ENCODE measurements at places on chromosomes 13 and 19. TPM values are rescaled to one million over a fixed set of nuclear protein-coding genes. Genes with fewer than 3 reads are reported as not detected.

The SYT3 gene
- 0.28 TPM for total RNA-seq

The F2RL3 gene
- total RNA-seq, result not detected

GRCh38 chr19:28359431-28360414 lies 853.2 kb downstream of the UQCRFS1 start:
- H3K27me3 ChIP-seq, result no peaks in the 10 kb centered on the region
- no peaks in the 10 kb centered on the region for H3K4me1 ChIP-seq

The BCL2L12 gene
- 26.6 TPM for total RNA-seq

- no peak overlapping the region for H3K27ac ChIP-seq
- no peak overlapping the region for H3K4me3 ChIP-seq
- DNase-seq, result no peak
These were observed 27.1 kb upstream of the DOCK9 start for GRCh38 chr13:99004978-99005377.

The CBARP gene
- total RNA-seq, result 7.6 TPM

- H3K27ac ChIP-seq, result no peak overlapping the region
- H3K4me1 ChIP-seq, result no peaks in the 10 kb centered on the region
- no peak for DNase-seq
- H3K27me3 ChIP-seq, result peaks cover 2% of the 10 kb centered on the region
These were observed 118.0 kb upstream of the ZNF536 start for GRCh38 chr19:30254158-30254557.

The ZSCAN4 gene
- not detected for total RNA-seq

GRCh38 chr19:30679153-30679702 lies 307.0 kb downstream of the ZNF536 start:
- no peaks in the 10 kb centered on the region for H3K36me3 ChIP-seq
- peaks cover 35% of the 10 kb centered on the region for H3K27me3 ChIP-seq
- no peak for DNase-seq

GRCh38 chr13:40172878-40173277 lies 493.6 kb downstream of the FOXO1 start:
- H3K4me3 ChIP-seq, result no peak overlapping the region
- no peak for DNase-seq
- H3K27ac ChIP-seq, result no peak overlapping the region
- H3K27me3 ChIP-seq, result no peaks in the 10 kb centered on the region
- H3K4me1 ChIP-seq, result peaks cover 5% of the 10 kb centered on the region
- no peaks in the 10 kb centered on the region for H3K36me3 ChIP-seq

DNA sequence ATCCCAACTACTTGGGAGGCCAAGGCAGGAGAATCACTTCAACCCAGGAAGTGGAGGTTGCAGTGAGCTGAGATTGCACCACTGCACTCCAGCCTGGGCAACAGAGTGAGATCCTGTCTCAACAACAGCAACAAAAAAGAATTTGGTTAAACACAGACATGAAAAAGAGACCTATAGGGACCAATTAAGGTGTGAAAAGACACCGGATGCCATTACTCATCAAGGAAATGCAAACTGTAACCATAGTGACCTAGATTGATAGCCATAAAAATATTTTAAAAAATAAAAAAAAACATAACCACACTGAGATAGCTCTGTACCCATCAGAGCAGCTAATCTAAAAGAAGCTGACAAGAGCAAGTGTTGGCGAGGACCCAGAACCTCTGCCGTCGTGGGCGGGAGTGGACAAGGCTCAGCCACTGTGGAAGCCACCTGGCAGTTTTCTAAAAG lies 37.1 kb upstream of the ISYNA1 start:
- peaks cover 43% of the 10 kb centered on the region for H3K4me1 ChIP-seq
- H3K36me3 ChIP-seq, result no peaks in the 10 kb centered on the region
- H3K4me3 ChIP-seq, result no peak overlapping the region
- H3K27me3 ChIP-seq, result no peaks in the 10 kb centered on the region
- H3K27ac ChIP-seq, result no peak overlapping the region

GRCh38 chr19:14059652-14060155 lies 2.2 kb downstream of the PALM3 start:
- H3K27ac ChIP-seq, result no peak overlapping the region
- H3K4me3 ChIP-seq, result no peak overlapping the region
- H3K27me3 ChIP-seq, result peaks cover 3% of the 10 kb centered on the region
- DNase-seq, result no peak

- no peaks in the 10 kb centered on the region for H3K36me3 ChIP-seq
- DNase-seq, result no peak
- no peak overlapping the region for H3K27ac ChIP-seq
- H3K4me1 ChIP-seq, result peaks cover 7% of the 10 kb centered on the region
These were observed 14.9 kb upstream of the ZBTB7A start for GRCh38 chr19:4081441-4082129.

The ANKRD24 gene
- 0.47 TPM for total RNA-seq

DNA sequence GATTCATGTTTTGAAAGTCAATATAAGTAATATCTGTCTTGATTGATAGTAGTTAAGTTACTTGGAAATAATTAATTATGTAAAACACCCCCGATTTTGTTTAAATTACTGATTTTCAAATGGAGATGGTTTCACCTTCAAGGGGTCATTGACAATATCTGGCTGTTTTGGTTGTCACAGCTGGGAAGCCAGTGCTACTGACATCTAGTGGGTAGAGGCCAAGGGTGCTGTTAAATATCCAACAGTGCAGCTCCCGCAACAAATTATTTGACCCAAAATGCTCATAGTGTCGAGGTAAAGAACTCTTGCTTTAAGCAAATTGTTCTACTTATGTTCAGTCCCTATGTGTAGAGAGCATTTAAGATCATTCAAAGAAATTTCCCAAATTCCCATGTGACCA lies 50.6 kb upstream of the PCDH20 start:
- H3K36me3 ChIP-seq, result no peaks in the 10 kb centered on the region
- H3K27me3 ChIP-seq, result peaks cover 5% of the 10 kb centered on the region
- no peak overlapping the region for H3K4me3 ChIP-seq
- H3K27ac ChIP-seq, result no peak overlapping the region
- DNase-seq, result no peak

The U2AF2 gene
- total RNA-seq, result 137 TPM

- H3K4me3 ChIP-seq, result peak overlapping the region; percentile 26
- H3K27ac ChIP-seq, result no peak overlapping the region
- H3K27me3 ChIP-seq, result no peaks in the 10 kb centered on the region
- peaks cover 23% of the 10 kb centered on the region for H3K4me1 ChIP-seq
- DNase-seq, result peak; percentile 94
These were observed 82.8 kb upstream of the MTIF3 start for GRCh38 chr13:27533155-27533643.

The ADAMTS10 gene
- 73.6 TPM for total RNA-seq

- H3K4me3 ChIP-seq, result no peak overlapping the region
- no peak for DNase-seq
- H3K4me1 ChIP-seq, result no peaks in the 10 kb centered on the region
These were observed 165.2 kb downstream of the URI1 start for GRCh38 chr19:30107251-30107650.

DNA sequence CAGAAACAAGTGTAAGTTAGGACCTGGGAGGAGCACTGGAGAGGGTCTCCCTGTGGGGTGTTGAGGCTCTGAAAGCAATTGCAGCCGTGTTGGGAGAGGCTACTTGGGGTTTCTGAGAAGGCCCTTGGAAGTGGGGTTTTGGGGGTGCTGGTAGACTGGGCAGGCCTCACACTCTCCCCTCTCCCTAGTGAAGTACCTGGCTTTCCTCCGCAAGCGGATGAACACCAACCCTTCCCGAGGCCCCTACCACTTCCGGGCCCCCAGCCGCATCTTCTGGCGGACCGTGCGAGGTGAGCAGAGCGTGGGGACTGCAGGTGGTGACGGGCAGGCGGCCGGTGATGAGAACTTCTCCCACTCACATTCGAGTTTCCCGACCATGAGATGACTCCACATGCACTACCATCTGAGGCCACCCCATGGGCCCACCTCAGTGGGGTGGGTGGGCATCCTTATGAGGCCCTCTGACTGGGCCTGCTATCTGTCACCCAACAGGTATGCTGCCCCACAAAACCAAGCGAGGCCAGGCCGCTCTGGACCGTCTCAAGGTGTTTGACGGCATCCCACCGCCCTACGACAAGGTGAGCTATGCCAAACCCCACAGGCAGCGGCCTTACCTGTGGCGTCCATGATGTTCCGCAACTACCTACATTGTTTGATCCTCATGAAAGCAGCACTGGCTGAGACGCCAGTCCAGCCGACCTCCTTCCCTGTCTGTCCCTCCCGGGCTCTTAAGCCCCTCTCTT lies 3.0 kb downstream of the RPL13A start:
- no peak for DNase-seq
- H3K36me3 ChIP-seq, result peaks cover 43% of the 10 kb centered on the region
- no peaks in the 10 kb centered on the region for H3K27me3 ChIP-seq

- H3K36me3 ChIP-seq, result no peaks in the 10 kb centered on the region
- no peaks in the 10 kb centered on the region for H3K4me1 ChIP-seq
- peak; percentile 75 for DNase-seq
- peaks cover 20% of the 10 kb centered on the region for H3K27me3 ChIP-seq
- no peak overlapping the region for H3K4me3 ChIP-seq
- H3K27ac ChIP-seq, result no peak overlapping the region
These were observed 54.1 kb upstream of the ADGRE1 start for GRCh38 chr19:6833166-6833790.

DNA sequence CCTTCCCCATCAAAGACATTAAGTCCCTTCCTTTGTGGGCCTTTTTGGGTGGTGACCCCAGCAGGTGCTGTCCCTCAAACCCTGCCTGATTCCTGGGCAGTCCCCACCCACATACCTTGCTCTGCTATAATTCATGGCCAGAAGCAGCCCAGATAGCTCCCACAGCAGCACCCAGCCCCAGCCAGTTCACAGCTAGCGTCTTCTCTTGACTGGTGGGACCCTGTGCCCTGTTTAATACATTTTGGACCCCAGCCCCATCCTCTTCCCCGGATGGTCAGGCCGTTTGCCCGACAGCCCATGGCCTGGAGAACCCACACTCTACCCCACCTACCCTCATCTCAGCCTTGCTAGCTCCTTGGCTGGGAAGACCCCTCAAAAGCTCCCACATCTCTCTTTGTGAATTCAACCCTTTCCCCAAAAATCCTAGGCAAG lies 2.1 kb downstream of the CCDC106 start:
- H3K27ac ChIP-seq, result peak overlapping the region; percentile 77
- no peak for DNase-seq
- peaks cover 43% of the 10 kb centered on the region for H3K4me1 ChIP-seq

The OSCAR gene
- total RNA-seq, result 0.48 TPM

The CDX2 gene
- total RNA-seq, result not detected

DNA sequence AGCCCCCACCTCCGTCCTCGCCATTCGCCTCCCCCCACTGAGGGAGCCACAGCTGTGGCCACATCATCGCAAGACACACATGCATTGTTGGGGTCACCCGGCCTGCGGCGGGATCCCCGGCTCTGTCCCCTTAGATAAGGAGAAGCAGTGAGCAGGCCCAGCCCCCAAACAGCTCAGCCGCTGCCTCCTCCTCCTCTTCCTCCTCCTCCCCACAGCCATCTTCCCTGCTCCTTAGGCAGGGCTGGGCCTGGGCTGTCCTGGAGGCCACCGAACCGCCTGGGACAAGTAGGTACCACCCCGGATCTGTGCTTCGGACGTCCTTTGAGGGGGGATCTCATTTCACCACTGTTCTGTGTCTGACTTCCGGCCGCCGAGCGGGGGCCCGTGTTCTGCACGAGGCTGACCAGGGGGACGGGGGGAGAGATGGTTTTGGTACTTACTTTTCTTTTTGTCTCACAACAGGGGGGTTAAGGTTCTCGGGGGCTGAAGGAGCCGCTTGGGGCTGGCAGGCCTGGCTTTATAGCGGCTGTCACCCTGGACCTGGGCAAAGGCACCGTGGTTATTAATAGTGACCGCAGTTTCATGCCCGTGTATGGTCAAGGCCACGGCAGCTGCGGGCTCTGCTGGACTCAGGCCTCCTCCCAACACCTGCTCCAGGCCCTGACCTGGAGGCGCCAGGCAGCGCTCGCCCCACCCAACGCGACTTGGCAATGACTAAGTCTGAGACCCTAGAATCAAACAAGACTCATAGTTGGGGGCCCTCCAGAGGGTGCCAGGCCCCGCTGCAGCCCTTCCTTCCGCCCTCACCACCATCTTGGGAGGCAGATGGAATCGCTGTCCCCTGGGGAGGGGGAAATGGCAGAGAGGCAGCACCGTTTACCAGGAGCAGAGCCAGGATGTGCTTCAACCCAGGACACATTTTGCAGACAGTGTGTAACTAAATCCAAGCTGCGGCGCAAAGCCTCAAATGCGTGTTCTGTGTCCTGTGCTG lies 18.3 kb downstream of the NMRK2 start:
- H3K4me3 ChIP-seq, result no peak overlapping the region
- no peaks in the 10 kb centered on the region for H3K36me3 ChIP-seq
- no peak for DNase-seq
- no peak overlapping the region for H3K27ac ChIP-seq
- no peaks in the 10 kb centered on the region for H3K27me3 ChIP-seq

The COQ8B gene
- 36.8 TPM for total RNA-seq

The CRLF1 gene
- total RNA-seq, result 15.3 TPM

DNA sequence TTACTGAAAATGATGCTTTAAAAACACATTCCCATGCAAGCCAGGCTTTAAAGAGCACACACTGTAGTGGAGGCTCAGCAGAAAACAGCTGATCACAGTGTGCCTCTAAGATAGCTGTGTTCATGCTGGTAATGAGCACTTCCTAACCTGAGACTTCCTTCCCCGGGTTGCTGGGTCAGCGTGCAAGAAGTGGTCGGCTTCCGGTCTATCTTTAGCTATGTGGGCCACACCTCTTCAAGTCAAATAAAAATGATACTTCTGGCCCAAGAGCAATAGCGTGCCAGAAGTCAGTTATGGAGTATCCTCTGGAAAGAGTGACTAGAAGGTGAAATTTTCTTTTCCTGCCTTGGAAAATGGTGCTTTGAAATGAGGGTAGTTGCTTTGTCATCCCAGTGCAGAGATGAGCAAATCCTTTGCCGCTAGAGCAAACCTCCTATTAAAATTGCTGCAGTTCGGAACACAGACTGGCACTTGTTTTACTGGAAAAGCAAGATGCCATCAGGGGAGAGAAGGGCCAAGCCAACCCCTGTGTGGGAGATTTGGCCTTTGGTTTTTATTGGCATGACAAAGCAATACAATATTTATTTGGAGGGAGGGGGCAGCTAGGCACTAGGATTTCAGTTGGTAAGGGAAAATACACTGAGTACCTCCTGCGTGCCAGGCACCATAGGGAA lies 64.2 kb downstream of the ARHGAP35 start:
- peaks cover 56% of the 10 kb centered on the region for H3K4me1 ChIP-seq
- no peak for DNase-seq
- peak overlapping the region; percentile 2 for H3K4me3 ChIP-seq
- H3K27me3 ChIP-seq, result no peaks in the 10 kb centered on the region
- peak overlapping the region; percentile 85 for H3K27ac ChIP-seq
- H3K36me3 ChIP-seq, result peaks cover 11% of the 10 kb centered on the region

- H3K4me3 ChIP-seq, result no peak overlapping the region
- DNase-seq, result no peak
- H3K27ac ChIP-seq, result no peak overlapping the region
These were observed 20.7 kb downstream of the RFC3 start for GRCh38 chr13:33838647-33839046.

The C1QTNF9 gene
- not detected for total RNA-seq
